ENCODE measurements at places on chromosomes 1 and 21.

DNA sequence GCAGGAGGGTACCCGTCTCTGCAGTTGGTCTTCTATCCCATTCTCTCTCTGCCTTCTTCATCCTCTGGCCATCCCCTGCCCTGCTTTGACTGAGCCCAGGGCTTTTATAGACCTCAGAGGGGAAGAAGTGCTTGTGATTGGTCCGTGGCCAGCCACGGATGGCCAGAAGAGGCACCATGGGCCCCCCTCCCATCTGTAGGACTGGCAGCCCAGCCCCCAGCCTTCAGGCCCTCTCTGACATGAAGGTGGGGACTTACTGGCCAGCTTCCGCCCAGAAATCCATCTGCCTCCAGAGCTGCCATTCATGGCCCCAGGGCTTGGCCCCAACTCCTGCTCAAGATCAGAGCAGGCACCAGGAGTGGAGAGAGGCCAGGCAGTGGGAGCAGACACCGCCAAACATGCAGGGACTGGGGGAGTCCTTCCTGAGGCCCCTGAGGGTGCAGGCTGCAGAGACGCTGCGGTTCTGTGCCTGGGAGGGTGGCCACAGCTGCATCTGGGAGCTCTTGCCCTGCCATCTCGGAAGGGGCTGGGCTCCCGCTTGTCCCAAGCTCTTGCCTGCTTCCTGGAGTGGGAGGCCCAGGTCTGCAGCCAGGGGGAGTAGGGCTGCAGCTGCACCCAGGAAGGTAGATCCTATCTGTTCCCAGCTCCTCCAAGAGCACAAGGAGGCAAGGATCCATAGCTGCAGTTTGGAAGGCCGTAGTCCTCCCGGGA lies 698.6 kb upstream of the B3GALT2 start:
- no peak for DNase-seq

- DNase-seq: no peak
Observed at GRCh38 chr1:182671750-182672486, 12.5 kb downstream of the RGS8 start.

DNA sequence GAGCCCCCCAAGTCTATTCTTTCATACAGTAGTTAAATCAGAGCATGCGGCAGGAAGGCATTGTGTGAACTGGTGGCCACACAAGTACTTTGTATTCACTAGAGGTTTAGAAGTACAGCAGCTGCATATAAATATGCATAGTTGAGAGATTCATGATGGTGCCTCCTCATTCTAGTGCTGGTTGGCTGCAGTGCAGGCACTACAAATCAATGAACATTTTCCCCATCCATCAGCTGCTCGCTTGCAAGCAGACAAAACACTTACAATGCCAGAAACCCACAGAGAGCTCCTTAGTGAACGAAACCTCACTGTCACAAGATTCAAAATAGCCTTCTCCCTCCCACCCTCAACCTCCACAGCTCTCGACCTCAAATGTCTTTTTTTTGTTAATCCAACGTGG lies 726.2 kb downstream of the USP25 start:
- DNase-seq: no peak

DNA sequence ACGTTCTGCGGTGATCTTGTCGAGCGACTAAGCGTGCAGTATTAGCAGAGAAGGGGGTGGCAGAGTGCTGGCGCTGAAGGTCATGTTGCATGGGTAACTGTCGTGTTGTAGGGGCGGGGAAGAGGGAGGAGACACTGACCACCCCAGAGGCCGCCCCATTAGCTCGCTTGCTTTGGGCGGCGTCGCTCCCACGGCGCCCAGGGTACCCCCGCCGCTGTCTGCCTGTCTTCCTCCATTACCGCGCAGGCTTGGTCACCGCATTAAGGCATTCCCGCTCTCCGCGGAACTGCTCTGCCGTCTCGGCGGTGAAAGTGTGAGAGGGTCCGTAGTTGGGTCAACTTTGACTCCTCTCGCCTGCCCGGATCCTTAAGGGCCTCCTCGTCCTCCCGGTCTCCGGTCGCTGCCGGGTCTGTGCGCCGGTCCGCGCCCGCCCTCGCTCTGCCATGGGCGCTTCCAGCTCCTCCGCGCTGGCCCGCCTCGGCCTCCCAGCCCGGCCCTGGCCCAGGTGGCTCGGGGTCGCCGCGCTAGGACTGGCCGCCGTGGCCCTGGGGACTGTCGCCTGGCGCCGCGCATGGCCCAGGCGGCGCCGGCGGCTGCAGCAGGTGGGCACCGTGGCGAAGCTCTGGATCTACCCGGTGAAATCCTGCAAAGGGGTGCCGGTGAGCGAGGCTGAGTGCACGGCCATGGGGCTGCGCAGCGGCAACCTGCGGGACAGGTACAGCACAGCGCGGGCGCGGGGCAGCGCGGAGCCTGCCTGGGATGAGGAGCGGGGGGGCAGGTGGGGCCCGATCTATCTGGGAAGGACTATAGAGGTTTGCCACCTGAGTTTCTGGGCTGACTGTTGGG lies at the start of gene MTARC2:
TSS of gene MTARC2 (plus strand) at position 234 of the 846 bp plus-strand sequence. CDS start at position 444, 210 bp downstream.
- peak; percentile 67 for DNase-seq

- peak; percentile 94 for DNase-seq
Observed at GRCh38 chr21:35159881-35160280, 110.8 kb upstream of the RUNX1 start.

- no peak for DNase-seq
Observed at GRCh38 chr1:51504806-51505525, 14.1 kb downstream of the EPS15 start.

DNA sequence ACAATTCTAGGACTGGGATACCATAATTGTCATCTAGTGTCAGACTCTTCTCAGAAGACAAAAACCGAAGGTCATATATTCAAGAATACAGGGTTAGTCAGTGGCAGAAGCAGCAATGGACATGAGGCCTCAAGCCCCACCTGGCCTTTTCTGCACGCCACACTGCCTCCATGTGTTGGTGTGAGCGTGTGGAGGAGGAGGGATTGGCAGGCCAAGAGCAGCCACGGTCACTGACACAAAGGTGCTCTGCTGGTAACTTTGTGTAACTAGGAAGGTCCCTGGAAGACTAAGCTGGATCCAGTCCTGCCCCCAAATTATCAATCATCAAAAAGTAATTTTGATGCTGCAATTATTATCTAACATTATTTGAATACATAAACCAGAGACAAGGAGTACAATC lies 34.9 kb downstream of the HSF2BP start:
- DNase-seq: no peak

DNA sequence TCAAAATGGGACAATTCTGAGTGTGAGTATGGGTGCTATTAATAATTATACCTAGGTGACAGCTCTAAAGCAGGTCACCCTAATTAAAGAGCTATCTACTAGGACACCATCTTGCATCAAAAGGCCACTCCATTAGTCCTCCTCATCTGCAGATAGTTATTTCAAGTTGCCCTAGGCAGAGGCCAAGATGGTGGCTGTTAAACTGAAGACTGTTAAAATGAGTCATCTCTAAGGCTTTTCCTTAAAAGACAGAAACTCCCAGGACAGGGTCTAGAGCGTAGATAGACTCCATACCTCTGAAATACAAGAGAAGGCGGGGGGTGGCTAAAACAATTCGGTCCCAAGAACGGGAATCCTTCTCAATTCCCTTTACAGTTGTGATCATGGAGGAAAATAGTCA lies 4.5 kb upstream of the ZNF697 start:
- no peak for DNase-seq

- DNase-seq: no peak
Observed at GRCh38 chr1:28986306-28986910, 72.0 kb downstream of the EPB41 start.

DNA sequence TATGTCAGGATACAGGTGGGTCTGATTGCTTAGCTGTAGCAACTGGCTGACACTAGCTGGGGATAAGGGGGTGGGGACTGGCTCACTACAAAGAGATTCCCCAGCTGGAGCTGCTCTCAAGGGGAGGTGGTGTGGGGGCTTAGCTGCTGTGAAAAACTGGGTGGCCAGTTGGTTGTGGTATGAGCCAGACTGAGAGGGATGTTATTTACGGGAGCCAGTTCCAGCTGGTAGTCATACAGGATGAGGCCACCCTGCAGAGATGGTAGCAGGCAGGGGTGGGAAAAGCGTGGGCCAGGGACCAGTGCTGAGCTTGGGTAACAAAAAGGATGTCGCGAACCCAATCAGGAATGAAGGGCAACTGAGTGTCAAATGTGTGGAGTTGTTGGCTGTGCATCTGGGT lies 204.0 kb upstream of the C21orf91 start:
- DNase-seq: no peak

DNA sequence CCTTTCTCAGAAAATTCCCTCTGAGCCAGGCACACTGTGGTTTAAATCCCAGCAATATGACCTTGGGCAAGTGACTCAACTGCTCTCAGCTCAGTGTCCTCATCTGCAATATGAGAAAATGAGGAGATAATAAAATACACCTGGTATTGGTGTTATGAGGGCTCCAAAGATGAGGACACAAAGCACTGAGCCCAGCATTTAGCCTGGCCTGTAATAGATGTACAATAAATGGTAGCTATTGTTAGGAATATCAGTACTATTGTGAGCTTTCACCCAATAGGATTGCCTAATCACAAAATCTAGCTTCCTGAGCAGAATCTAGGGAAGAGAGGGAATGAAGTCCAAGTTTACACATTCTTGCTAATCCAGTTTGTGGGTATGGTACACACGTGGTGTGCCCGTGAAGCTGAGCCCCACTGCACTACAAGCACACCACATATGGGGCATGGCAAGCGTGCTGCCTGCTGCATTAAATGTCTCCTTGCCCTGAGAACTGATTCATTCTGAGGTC lies 24.3 kb upstream of the SLC30A1 start:
- no peak for DNase-seq

GRCh38 chr1:244060686-244061085 lies 9.6 kb downstream of the ZBTB18 start:
- no peak for DNase-seq

DNA sequence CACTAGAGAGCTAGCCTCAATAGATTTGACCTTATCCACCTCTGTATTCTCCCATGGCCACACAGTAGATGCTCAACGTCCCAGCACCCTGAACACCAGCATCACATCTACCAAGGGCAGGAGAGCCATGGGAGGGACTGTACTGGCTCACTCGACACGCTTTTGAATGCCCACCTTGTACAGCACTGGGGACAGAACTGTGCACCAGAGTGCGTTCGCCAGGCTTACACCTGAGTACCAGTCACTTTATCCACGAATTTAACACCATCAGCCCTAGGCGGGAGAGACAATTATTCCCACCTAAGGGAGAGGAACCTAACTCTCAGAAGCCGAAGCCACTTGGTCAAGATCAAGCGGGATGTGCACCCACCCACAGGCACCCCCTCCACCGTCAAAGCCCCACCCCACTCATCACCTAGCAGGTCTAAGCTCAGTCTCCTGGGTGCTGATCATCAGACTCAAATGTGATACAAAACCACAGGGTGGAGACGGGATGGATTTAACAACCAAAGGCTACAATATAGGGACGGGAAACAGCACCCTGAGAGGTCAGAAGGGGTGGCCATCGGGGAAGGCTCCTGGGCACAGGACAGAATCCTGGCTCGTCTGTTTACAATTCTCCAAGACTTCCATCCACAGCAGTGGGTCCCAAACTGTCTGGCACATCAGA lies 110.5 kb downstream of the GLIS1 start:
- DNase-seq: no peak
